ENCODE measurements at places on chromosomes 16 and 17.

GRCh38 chr16:9091867-9092281 is 430 bp downstream of the HAPSTR1 start:
- no peak for DNase-seq

- DNase-seq: no peak
Observed at GRCh38 chr17:13540546-13540945, 61.2 kb downstream of the HS3ST3A1 start.

DNA sequence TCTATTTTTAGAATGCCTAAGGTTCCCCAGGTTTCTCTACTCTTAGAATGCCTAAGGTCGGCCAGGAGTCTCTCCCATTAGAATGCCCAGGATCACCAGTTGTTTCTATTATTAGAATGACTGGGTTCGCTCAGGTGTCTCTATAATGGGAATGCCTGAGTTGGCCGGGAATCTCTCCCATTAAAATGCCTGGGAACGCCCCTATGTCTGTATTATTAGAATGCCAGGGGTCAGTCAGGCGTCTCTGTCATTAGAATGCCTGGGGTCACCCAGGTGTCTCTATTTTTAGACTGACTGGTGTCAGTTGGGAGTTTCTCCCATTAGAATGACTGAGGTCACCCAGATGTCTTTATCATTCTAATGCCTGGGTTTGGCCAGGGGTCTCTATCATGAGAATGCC is 2252.5 kb downstream of the TP53TG3F start:
- DNase-seq: no peak

- DNase-seq: no peak
Observed at GRCh38 chr16:82643936-82644630, 17.3 kb downstream of the CDH13 start.

GRCh38 chr16:3051009-3051408 is 4.6 kb downstream of the MMP25 start:
- no peak for DNase-seq

DNA sequence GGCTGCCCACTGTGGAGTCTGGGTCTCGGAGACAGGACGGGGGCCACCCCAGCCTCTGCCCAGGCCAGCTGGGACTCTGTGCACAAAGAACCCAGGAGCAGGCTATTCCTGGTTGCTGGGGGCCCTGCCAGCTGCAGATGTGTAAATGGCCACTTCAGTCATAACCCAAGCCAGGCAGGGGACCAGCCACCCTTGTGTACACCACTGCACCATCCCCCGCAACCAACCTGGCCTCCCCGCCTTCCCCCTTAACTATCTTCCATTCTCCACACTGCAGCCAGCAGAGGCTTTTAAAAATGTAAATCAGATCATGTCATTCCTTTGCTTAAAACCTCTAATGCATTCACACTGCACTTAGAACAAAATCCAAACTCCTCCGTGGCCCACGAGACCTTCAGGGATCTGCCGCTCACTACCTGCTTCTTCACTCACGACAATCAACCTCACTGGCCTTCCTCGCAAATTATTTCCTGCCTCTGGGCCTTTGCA is 28.3 kb downstream of the RTN4RL1 start:
- DNase-seq: no peak

GRCh38 chr16:81140930-81141780 is 45.0 kb upstream of the GCSH start:
- DNase-seq: no peak

GRCh38 chr17:29793501-29793900 is 136.5 kb downstream of the SSH2 start:
- DNase-seq: no peak

GRCh38 chr17:49978501-49978900 is 9.5 kb downstream of the DLX4 start:
- DNase-seq: no peak

DNA sequence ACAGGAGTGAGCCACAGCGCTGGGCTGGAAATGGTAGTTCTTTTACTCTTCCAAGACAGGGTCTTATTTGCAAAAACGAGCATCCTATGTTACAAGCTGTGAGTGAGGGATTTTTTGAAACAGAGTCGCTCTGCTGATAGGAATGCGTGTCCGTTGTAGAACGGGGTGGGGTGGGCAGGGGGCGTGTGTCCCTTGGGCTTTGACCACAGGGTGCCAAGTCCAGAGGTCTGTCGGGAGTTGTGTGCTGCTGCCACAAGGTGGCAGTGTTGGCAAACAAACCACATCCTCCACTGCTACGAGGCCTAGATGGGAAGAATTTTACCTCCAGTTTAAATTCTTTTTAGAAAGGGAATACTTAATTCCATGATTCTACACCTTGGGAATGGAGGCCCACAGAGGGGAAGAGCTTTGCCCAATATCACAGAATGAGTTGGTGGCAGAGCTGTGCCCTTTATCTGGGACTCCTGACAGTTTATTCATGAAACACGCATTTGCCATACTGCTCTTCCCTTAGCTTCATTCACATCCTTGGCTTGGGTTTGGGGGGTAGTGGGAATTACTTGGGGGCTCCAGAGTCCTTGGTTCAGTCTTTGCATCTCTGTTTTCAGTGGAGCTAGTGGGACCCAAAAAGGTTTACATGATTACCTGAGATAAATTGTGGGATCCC is 30.6 kb upstream of the ETV4 start:
- peak; percentile 20 for DNase-seq

DNA sequence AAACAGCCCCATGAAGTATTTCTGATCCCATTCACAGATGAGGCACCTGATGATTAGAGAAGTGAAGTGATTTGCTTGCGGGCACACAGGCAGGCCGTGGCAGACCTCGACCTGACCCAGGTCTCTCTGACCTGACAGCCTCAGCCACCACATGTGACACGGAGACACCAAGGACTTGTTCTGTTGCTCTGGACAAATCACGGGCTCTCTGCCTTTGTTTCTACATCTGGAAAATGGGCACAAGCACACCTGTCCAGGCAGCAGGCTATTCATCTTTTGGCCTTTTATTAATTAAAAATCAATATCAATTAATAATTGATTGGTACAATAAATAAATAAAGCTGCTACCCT is 3.4 kb downstream of the MAP3K14 start:
- DNase-seq: no peak

- no peak for DNase-seq
Observed at GRCh38 chr16:14117051-14117450, 45.9 kb downstream of the MRTFB start.

DNA sequence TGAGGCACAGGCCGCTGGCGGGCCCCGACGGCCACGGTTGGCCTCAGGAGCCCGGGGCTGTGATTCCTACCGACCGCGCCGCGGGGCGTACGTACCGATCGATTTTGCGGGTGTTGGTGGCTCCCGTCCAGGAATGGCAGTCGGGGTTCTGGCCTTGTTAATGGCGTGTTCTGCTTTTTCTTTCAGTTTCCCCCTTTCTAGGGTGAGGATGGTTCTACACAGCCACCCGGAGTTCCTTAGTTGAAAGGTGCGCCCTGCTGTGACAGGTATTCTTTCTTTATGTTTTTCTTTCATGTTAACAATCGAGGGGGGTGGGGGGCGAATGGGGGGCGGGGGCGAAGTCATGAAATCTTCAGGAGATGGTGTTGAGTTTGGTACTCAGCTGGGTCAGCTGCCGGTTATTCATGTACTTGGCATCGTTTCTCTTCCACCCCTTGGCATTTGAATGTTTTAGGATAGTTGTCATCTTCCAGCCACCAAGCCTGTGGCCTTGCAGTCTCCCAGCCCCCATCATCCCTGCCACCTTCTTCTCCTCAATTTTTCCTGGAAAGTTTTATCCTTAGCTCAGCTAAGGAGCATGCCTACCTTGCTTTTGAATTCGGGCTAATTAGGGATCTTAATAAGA is 802 bp downstream of the CYLD start:
- DNase-seq: no peak

- DNase-seq: no peak
Observed at GRCh38 chr17:37117373-37118142, 168.8 kb downstream of the AATF start.

- DNase-seq: no peak
Observed at GRCh38 chr16:85156869-85157268, 44.6 kb upstream of the CIBAR2 start.

DNA sequence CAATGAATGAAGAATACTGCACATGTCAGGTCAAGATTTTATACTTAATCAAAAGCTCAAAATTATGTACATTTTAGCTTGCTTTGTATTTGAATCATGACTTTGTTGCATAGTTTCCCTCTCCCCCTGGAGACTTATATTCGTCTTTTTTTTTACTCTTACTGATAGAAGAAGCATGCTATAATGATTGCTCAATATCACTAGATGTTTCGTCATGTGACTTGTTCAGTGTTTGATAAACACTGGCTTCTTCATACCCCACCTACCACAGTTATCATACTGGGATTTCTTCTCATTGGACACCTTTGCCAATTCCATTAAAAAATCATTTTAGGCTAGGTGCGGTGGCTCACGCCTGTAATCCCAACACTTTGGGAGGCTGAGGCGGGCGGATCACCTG is 148.7 kb downstream of the FTO start:
- DNase-seq: no peak

- no peak for DNase-seq
Observed at GRCh38 chr16:53884748-53885147, 180.8 kb downstream of the FTO start.

DNA sequence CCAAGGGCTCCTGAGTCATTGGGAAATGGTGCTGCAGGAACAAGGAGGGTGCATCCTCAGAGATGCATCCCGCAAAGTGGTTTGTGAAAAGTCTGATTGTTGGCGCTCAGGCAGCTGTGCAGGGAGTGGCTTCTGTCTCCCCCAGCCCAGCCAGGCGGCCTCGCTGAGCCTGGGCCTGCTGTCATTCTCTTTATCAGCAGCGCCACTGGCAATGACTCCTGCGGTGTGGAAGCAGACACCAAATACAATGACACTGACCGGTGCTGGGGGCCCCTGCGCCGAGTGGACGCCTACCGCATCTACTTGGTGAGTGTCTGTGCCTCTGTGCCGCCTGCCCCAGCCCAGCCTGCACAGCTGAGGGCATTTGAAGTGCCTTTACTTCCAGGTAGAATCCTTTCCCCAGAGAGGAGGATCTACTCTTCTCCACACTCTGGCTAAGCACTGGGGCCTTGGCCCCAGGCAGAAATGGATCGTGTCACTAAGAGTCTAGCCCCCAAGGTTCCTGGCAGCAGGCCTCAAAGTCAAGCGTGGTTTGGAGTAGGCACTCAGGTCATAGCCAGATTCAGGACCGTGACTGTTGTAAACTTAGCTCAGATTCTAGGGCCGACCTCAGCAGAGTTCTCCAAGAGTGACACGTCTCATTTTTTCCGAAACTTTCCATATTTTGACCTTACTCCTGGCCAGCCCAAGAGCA is 19.3 kb upstream of the NAT9 start:
- DNase-seq: peak; percentile 55

DNA sequence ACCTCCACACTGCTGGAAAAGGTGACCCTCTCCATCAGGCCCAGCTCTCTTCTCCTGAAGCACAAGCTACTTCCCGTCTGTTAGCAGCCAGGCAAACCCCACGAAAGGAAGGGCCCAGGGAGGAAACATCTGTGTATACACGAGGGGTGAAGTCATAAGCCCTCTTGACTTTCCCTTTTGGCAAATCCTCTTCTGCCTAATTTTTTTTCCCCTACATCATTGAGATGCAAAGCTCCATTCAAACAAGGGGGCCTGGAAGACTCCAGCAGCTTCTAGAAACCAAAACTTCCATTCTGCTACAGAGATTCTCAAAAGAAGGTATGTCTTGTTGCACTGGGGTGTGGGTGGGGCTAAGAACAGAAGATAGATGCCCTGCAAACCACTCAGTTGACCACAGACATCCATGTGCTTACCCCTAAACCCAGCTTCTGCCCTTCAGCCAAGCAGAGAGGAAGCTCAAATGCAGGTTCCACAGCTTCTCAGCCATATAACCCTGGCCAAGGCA is 145.6 kb upstream of the RCVRN start:
- no peak for DNase-seq

DNA sequence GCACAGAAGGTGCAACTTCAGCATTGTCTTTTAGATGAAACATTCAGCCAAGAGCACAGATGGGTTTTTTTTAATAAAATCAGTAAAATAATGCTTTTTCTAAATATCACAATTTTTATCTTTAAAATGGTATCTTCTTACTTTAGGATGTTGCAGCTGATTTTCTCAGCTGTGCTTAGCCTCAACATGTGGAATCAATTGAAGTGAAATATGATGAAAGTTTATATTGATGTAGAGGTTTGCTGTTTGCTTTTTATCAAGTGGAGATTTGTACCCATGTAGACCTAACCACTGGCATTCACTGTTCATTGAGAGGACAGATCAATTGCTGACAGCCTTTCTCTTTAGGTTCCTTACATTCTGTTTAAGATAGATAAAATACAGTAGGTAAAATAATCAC is 107.8 kb downstream of the CYB561 start:
- no peak for DNase-seq

- DNase-seq: no peak
Observed at GRCh38 chr16:12098429-12099310, 122.1 kb downstream of the SNX29 start.

GRCh38 chr16:47413041-47413440 is 47.8 kb downstream of the ITFG1 start:
- DNase-seq: peak; percentile 1

GRCh38 chr17:64230791-64231408 is 32.2 kb downstream of the TEX2 start:
- DNase-seq: peak; percentile 15

GRCh38 chr17:7038025-7038862 is 2.4 kb downstream of the SLC16A13 start:
- no peak for DNase-seq

- DNase-seq: no peak
Observed at GRCh38 chr17:30271102-30271501, 20.6 kb downstream of the BLMH start.

GRCh38 chr16:71354156-71354555 is 4.4 kb upstream of the CALB2 start:
- no peak for DNase-seq

DNA sequence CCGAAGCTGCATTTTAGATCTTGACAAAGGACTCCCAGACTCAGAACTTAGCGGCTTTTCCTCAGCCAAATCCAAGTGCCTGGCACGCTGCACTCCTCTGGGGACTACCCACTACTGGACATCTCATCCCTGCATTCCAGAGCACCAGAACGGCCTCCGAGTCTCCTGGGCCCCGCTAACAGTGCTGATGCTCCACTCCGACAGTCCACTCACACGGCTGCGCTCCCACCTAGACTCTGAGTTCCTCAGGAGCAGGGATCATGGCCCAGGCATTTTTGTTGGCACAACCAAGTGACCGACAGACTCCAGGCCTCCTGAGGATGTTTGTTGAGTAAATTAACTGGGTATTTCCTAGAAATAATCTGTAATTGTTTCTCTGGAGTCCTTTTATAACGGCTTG is 79.1 kb downstream of the NDEL1 start:
- no peak for DNase-seq

GRCh38 chr17:42111871-42112551 is 503 bp downstream of the DHX58 start:
- peak; percentile 71 for DNase-seq

- no peak for DNase-seq
Observed at GRCh38 chr17:79159926-79160325, 85.3 kb downstream of the ENGASE start.

- no peak for DNase-seq
Observed at GRCh38 chr16:69233124-69233523, 46.2 kb downstream of the SNTB2 start.

GRCh38 chr17:4901108-4901647 is 1.7 kb downstream of the CHRNE start:
- DNase-seq: no peak

- no peak for DNase-seq
Observed at GRCh38 chr16:64808474-64808873, 313.4 kb downstream of the CDH11 start.
